ENCODE measurements at places on chromosomes 4 and X. TPM values are rescaled to one million over a fixed set of nuclear protein-coding genes. Genes with fewer than 3 reads are reported as not detected.

Gene ARSJ
- 11.2 TPM for total RNA-seq

Gene QDPR
- total RNA-seq, result 25.8 TPM

Gene DGKK
- 0.49 TPM for total RNA-seq

Gene NPFFR2
- total RNA-seq, result 5.3 TPM

Gene HNRNPD
- 353 TPM for total RNA-seq

Gene PALLD
- total RNA-seq, result 16.4 TPM

Measured in endothelial cell (in vitro differentiated cells).